Stimulated activated CD8-positive, alpha-beta memory T cell treated with anti-CD3 and anti-CD28 coated beads, Interleukin-4, amount 100 ng/mL, for 24 hours (primary cell): ENCODE measurements at places on chromosomes 6 and 20.

- DNase-seq = no peak
These were observed 98.4 kb downstream of the DOK5 start for GRCh38 chr20:54573838-54574237.

DNA sequence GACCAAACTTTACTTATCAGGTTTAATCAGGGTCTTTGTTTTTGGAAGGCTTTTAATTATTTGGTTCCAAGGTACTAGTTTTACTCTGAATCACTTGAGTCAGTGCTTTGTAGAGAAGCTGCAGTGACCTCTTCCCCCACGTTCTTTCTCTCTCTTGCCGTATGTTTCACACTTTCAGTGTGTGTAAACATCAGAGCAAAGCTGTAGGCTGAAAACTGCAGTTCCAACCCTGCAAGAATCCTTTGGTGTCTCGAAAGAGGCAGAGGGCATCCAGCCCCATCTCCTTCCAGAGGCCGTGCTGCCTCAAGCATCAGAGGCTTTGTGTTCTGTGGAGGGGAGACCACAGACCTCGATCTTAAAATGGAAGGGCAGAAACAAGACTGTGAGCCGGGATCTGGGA, 42.1 kb downstream of the CFAP61 start:
- no peak for DNase-seq

- no peak for DNase-seq
These were observed 2.9 kb downstream of the C6orf141 start for GRCh38 chr6:49553384-49553783.

DNA sequence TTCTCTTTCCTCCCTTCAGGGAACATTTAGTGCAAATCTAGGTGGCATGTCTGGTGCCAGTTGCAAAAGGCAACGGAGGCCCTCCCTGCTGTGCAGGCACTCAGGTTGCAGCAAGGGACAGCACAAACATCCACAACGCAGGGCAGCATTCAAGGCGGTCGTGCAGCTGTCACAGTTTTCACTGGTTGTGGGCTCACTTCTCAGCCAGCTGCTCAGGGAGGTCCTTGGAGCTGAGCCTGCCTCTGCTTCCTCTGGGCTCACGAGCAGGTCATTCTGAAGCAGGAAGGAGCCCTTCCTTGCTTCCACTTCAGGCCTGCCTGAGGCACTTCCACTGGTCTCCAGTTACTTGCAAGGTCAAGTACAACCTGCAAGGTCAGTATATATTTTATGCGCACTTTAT, 3.8 kb upstream of the NPEPL1 start:
- no peak for DNase-seq

- DNase-seq = no peak
These were observed 335.0 kb upstream of the SYNCRIP start for GRCh38 chr6:85977661-85978060.

- DNase-seq = no peak
These were observed 13.4 kb downstream of the COL9A3 start for GRCh38 chr20:62830251-62830650.

GRCh38 chr6:43297644-43298564, at the start of gene SLC22A7:
Gene SLC22A7 (plus strand): TSS chr6:43298260. CDS start chr6:43298359, 99 bp downstream.
- no peak for DNase-seq

DNA sequence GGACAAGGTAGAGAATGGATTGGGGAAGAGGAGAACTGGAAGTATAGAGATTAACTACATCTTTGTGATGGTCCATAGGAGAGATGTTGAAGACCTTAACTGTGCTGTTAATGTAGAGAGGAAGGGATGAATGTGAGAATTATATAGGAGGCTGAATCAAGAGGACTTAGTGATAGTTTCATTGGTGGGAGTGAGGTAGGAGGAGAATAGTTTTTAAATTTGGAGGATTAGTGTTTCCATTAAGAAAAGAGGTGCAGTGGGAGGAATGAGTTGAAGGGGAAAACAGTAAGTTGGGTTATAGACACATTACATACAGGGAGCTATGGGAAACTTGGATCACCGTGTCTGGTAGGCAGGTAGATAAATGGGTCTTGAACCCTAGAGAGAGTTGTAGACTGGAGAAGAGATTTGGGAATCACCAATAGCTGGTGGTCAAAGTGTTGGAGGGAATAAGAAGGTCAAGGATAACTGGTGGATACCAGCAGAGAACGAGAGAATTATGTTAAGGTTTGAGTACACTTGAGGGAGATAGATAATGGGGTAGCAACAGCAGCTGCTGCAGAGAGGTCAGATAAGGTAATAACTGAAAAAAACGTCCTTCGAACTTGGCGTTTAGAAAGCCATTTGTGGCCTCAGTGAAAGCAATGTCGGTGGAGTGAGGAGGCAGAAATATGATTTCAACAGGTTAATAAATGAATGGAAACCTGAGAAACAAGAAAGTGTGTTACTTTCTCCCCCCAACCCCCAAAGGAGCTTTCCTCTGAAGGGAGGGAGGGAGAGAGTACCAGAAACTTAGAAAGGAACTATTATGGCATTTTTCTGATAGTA, 3.1 kb downstream of the C6orf89 start:
- DNase-seq = no peak

- DNase-seq = no peak
These were observed 3.4 kb downstream of the TFAP2B start for GRCh38 chr6:50822078-50822476.

DNA sequence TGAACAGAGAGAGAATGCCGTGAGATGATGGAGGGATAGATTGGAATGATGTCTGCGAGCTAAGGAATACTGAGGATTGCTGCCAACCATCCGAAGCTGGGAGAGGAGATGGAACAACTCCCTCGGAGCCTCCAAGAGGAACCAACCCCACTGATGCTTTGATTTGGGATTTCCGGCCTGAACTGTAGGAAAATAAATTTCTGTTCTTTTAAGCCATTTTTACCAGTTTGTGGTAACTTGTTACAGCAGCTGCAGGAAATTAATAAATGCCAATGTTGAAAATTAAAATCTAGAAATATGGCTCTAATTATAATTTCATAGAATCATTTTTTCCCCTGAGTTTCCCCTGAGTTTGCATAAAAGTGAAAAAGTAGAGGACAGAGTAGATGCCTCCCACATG, 14.1 kb downstream of the LRRN4 start:
- no peak for DNase-seq

DNA sequence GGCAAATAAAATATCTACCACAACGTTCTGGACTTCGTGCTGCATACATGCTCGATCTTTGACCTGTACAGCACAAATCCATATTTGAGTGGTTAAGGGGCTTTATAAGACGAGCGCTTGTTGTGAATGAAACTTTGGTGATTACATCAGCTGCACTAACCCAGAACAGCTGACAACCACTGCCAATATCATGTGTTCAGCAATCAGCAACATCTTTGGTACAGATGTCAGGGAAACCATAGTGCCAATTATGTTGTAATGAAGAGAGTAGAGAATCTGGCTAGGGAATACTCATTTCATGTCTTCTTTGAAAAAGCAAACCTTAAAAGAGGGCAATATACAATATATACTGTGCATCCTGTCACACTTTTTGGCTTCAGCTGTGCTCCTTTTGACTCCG, 188.6 kb upstream of the NT5E start:
- no peak for DNase-seq

GRCh38 chr6:108779536-108780275, 68.5 kb upstream of the ARMC2 start:
- DNase-seq = no peak

DNA sequence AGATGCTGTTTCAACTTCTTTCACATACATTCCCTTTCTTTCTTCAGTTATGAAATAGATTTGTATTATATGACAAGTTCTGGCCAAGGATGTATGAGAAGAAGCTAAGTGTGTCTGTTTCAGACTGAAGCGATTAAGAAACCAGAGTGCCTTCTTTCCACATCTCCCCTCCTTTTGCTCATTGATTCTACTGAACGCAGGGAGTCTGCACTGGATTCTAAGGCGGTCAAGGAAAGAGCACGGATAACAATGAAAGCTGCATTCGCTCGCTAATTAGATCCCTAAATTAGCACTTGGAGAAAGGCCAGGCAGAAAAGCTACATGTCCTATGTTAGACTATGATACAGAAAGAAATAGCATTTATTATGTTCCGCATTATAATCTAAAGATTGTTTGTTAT, 267.7 kb downstream of the HAO1 start:
- DNase-seq = no peak

GRCh38 chr6:83182114-83182513, 11.0 kb downstream of the PGM3 start:
- DNase-seq = no peak

- DNase-seq = no peak
These were observed 24.1 kb downstream of the CFAP61 start for GRCh38 chr20:20076297-20077065.

DNA sequence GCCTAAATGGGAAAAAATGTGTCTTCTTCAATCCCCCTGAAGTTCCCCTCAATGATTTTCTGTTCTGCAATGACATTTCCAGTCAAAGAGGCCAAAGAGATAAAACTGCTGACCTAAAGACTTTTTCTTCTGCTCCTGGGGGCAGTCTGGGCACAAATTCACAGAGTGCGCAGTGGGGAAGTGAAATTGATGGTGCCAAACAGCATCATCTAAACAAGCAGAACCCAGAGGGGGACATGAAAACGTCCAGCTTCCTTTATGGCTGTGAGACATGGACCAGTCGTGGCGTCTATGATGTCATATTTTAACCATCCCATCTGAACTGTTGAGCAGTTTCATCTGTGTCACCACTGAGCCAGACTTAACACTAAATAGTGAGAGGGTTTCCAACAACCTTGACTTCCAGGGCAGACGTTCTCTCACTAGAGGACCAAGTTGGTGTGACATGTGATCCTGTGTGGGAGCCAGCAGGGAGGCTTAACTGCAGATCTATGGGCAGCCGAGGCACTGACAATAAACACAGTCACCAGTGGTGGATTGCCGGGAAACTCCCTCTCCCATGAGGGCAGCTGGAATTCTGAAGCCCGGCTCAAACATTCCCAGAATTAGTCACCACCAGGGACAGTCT, 12.4 kb downstream of the SCML4 start:
- DNase-seq = no peak

- no peak for DNase-seq
These were observed 35.3 kb downstream of the KIAA0319 start for GRCh38 chr6:24610672-24611071.

DNA sequence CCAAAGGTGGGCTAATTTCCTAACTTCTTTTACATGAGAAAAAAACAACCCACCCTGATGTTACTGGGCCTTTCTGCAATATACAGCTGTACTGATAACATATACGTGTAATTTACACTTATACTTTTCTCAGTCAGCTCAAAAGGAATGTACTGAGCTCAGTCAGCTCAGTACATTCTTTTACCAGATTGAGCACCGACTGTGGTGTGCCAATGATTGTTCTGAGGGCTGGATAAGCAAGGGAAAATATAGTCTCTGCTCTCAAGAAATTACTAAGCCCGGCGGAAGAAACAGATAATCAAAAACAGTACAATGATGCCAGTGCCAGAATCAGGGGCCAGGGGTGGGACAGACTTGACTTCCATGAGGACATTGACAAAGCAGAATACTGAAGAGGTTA, 10.0 kb upstream of the BLOC1S5 start:
- no peak for DNase-seq

GRCh38 chr6:158955255-158955654, 44.7 kb downstream of the RSPH3 start:
- DNase-seq = no peak

DNA sequence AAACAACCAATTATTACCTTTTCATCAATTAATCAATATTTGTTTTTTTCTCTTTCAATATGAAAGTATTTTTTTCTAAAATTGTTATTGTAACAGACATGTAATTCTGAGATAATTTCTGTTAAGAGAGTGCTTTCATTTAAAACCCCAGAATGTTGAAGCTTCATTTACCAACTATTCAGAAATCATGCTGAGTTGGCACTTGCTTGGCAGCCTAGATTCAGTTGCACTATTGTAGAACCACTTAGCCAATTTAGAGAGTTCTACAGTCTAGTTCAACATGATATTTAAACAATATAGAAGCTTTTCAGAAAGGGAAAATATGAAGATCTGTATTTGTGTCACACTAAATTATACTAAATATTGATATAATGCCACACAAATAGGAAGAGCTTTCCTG, 56.1 kb upstream of the NKAIN2 start:
- DNase-seq = no peak

DNA sequence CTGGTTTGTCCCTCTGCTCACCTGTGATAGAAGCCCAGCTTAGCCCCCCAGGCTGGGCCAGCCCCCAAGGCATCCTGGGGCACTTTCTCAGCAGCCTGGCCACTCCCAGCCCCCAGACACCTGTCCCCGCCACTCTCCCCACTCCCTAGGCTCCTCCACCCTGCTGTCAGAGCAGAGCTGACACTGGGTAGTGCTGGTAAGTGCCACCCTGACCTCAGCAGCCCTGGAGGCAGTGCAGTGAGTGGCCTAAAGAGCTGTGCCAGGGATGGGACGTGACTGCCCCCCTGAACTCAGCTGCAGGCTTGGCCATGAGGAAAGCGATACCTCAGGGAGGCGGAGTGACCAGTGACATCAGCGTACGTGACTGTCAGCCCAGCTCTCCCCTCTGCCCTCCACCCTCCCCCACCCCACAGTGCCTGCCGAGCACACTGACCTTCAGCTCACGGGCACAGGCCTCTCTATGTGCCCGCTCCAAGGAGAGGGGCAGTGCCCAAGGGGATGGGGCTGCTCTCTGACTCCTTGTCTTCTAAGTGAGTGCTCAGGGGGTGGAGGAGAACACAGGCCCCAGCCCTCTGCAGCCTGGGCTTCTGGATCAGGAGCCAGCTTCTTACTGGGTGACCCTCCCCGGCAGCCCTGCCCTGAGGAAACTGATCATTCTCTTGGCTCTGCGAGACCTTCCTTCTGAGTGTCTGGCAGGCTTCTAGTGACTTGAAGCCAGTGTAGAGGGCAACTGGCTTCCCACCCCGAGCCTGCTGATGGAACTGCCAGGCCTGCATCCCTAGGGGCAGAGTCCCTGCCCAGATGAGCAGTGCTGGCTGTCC, 172.7 kb downstream of the MRPL14 start:
- no peak for DNase-seq

GRCh38 chr6:46022106-46022948, 6.7 kb upstream of the CLIC5 start:
- no peak for DNase-seq

- no peak for DNase-seq
These were observed 42.4 kb downstream of the PTCHD4 start for GRCh38 chr6:48068278-48069251.

DNA sequence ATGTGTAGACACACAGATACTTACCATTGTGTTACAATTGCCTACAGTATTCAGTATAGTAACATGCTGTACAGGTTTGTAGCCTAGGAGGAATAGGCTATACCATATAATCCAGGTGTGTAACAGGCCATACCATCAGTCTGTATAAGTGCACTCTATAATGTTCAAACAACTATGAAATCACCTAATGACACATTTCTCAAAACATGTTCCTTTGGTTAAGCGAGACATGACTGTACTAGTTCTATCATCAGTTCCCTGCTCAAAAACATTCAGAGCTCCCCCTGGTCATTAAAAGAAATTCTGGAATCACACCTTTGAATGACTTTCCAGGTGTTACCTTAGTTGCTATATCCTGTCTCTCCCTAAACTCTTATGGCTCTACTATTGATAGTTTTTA, 70.4 kb upstream of the SLC2A12 start:
- DNase-seq = no peak

- no peak for DNase-seq
These were observed 1.3 kb downstream of the RGL2 start for GRCh38 chr6:33297406-33297955.

- no peak for DNase-seq
These were observed 59.6 kb upstream of the EDN1 start for GRCh38 chr6:12230523-12230922.

GRCh38 chr20:49915380-49916145, at the start of gene SPATA2:
Gene SPATA2 (minus strand): TSS chr20:49915529. CDS start chr20:49908490, 7,039 bp downstream.
- peak; percentile 89 for DNase-seq

GRCh38 chr20:52469128-52469527, 277.5 kb upstream of the ZFP64 start:
- DNase-seq = no peak

- no peak for DNase-seq
These were observed 345.9 kb downstream of the CDH4 start for GRCh38 chr20:61597996-61598395.
